ENCODE measurements at places on chromosomes 5 and 9.

- no peak for DNase-seq
These were observed 42.1 kb upstream of the FAM240B start for GRCh38 chr9:38761999-38762398.

GRCh38 chr5:161230221-161230620, 316.3 kb downstream of the GABRB2 start:
- DNase-seq = peak; percentile 87

DNA sequence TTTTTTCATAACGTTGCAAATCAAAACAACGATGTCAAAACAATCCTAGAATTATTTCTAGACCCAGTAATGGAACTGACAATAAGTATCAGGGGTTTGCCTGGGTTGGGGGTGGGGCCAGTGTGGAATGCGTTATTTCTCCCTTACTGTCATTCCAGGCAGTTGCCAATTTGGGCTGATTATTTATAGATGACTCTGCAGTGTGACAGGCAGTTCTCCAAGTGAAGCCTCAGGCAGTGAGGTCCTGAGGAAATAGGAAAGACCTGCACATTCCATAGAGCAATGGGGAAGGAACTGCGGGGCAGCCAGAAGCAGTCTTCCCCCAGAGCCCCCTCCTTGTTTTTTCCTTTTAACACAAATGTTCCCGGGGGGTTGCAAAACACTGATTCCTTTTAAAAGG, 179.0 kb downstream of the YTHDC2 start:
- no peak for DNase-seq

- no peak for DNase-seq
These were observed 166.4 kb downstream of the GADD45G start for GRCh38 chr9:89771205-89771604.

GRCh38 chr5:24773261-24773660, 128.5 kb upstream of the CDH10 start:
- no peak for DNase-seq

GRCh38 chr5:82659115-82659514, 381.0 kb upstream of the RPS23 start:
- DNase-seq = no peak

DNA sequence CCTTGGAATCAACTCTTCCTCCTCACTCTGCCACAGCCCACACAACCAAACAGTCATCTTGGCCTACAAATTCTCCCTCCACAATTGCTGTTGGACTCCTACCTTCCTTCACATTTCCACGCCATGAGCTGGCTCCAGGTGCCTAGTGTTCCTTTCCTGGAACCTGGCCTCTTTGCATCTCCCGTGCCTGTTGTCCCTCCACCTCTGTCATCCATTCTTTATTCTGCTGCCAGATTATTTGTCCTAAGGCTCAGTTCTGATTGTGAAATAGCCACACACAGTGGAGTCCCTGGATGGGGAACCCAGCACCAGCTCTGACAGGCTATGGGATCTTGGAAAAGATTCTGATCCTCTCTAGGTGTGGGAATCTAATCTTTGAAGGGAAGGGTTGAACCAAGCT, 109.1 kb upstream of the ANKH start:
- no peak for DNase-seq

DNA sequence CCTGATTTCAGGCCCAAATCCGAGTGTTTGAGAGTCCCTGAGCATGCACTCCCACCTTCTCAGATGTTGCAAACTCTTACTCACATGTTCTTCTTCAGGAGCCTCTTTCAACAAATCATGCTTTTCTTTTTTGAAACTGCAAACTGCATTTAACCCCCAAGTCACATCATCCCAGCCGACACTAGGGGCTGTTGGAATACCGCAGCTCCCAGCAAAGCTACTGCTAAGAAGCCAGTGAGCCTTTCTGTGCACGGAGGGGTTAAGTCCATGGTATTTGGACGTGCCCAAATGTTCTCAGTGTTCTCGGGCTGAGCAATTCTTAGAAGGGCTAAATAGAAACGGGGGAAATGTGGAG, 282.9 kb downstream of the NFIB start:
- DNase-seq = no peak

DNA sequence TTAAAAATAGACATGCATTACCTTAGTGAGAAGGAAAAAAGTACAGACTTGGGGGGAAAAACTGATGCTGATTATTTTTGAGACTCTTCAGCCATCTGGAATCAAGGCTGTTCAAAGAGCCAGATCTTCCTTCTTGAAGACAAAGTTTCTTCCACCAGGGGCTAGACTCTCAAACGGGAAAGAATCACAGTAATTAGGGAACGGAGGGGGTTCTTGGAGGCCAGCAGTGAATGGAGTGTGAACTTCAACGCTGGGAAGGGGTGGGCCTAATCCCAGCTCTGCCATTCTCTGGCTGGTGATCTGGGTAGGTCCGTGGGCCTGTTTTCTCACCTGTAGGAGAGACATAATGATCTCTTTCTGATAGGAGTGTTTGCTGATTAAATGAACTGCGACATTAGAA, 21.1 kb upstream of the LHX2 start:
- DNase-seq = no peak

DNA sequence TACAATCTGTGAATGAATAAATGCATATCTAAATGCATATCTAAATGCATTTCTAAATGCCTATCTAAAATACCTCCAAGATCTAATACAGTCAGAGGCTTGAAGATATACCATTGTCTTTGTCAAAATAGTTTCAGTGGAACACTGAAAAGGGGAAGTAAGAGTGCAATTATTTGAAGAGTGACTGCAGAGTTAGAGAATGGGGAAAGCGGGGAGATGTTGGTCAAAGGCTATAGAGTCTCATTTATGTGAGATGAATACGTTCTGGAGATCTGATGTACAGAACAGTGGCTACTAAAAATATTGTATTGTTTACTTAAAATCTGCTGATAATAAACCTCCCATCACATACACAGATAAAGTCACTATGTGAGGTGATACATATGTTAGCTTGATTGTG, 1126.2 kb upstream of the CDH9 start:
- no peak for DNase-seq

DNA sequence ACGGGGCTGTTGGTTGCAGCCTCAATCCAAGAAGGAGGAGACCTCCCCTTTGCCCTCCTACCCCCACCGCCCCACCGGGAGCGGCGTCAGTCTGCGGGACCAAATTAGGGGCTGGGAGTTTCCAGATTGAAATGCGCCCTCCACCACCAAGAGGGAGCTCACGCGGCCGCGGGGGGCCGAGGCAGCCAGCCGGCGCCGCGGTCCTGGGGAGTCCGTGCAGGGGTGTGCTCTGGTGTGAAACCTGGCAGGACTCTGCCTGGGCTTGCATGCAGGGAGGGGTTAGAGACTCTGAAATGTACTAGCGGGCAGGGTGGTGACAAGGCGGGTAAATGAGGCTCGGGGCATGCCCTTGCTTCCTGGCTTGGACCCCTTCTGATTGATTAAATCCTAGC, 989 bp upstream of the FBN2 start:
- no peak for DNase-seq

GRCh38 chr9:130053504-130054324, at the start of gene GPR107:
GPR107 (plus strand) TSS chr9:130053906; CDS start chr9:130053933, 27 bp downstream.
- peak; percentile 72 for DNase-seq

GRCh38 chr5:14851597-14851996, 20.0 kb downstream of the ANKH start:
- no peak for DNase-seq

DNA sequence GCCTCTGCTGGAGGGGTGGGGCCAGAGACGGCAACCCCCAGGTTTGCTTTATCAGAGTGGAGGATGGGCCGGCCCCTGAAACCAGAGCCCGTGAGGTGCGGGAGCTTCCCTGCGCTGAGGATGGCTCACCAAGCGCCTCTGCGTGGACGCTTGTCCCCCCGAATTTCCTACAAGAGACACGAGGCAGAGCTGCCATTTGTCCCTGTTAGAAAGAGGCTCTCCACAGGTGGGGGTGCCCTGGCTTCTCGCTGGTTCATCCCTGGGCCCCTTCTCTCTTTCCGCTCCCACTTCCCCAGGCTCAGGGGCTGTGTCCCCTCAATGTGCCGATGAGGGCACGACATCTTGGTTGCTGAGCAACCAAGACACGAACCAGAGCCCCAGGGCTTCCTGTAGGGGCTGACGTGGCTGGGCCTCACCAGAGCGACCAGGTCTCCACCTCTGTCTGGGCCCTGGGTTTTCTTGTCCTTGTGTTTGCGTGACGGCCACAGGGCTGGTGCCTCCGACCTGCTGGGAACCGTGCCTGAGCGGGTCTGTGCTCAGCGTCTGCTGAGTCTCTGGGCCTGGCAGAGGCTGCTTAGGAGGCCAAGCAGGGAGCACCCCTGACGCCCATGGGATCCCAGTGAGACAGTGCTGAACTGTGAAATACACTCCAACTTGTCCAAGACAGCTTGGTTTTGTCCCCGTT, 119.6 kb upstream of the COL5A1 start:
- no peak for DNase-seq

DNA sequence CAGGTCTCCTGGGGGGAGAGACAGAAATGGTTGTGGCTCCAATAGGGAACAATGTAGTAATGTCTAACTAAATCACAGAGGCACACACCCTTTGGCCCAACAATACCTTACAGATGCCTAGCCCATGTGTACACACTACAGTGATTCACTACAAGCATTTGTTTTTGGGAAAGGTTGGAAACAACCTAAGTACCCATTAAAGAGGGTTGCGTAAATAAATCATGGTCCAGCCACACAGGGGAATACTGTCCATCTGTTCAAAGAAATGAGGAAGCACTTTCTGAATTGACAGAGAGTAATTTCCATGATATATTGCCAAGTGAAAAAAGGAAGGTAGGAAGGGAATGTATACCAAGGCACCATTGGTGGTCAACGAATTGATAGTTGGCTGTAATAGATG, 22.0 kb upstream of the GTF3C5 start:
- DNase-seq = no peak

DNA sequence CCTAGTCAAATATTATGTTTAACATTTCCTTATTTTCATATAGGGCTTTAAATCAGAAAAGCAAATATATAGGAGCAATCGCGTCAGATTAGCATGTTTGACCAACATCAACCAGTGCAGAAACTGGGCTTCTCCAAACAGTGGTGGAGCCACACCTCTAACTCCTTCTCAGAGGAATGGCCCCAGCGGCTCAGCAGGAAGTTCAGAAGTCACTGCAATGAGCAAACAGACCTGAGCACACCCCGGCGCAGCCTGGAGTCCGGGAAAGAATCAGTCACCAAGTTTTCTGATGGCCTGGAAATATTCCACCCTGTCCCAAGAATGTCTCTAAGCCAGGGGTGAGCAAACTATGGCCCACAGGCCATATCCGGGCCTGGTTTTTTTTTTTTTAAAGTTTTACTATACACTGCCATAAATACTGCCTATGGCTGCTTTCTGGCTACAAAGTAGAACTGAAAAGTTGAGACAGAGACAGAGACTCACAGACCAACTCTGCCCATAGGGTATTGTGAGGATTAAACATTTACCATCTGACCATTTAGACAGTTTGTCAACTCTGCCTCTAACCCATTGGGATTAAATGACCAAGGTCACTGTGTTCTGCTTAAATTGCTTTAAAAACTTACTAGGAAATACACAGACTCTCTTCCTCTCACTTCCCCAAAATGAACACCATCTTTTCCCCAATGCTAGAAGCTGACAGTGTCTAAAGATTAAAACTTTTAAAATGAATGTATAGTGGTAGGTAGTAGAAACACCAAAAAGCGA, 5.4 kb downstream of the GOLM1 start:
- DNase-seq = peak; percentile 81

- DNase-seq = no peak
These were observed 151.3 kb upstream of the TRPC7 start for GRCh38 chr5:136516637-136517036.

DNA sequence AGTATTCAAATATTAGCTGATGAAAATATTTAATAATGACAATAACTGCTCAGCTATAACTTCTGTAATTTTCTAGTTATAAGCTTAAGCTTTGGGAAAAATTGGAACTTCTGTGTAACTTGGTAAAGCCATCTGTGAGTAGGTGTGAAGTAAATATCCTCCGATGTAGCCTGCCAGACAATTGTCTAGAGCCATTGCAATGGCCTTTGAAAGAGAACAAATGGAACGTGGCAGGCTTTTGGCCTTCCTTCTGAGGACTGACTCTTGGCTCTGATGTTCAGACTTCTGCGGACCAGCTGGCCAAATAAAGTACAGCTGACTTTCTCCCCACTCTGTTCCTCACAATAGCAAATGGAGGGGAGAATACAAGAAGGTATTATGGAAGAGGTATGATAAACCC, 203.4 kb upstream of the NMUR2 start:
- no peak for DNase-seq

Measured in body of pancreas (tissue), 4 donors.